ENCODE measurements at places on chromosomes 4 and X. TPM values are rescaled to one million over a fixed set of nuclear protein-coding genes. Genes with fewer than 3 reads are reported as not detected.

RASL11B gene
- 33.7 TPM for total RNA-seq

FMR1NB gene
- total RNA-seq = not detected

PRDM8 gene
- 4.9 TPM for total RNA-seq

COL4A6 gene
- 14.2 TPM for total RNA-seq

KLHL4 gene
- 4.9 TPM for total RNA-seq

BMPR1B gene
- 23.2 TPM for total RNA-seq

EVC gene
- 80.9 TPM for total RNA-seq

FRMPD3 gene
- 0.35 TPM for total RNA-seq

PQBP1 gene
- total RNA-seq = 36.7 TPM

HDX gene
- total RNA-seq = 7.8 TPM

Measured in metanephros (tissue), 2 donors.